ENCODE measurements at places on chromosomes 3 and 15.

GRCh38 chr15:27339138-27339537 is 368.2 kb downstream of the GABRG3 start:
- DNase-seq: no peak

DNA sequence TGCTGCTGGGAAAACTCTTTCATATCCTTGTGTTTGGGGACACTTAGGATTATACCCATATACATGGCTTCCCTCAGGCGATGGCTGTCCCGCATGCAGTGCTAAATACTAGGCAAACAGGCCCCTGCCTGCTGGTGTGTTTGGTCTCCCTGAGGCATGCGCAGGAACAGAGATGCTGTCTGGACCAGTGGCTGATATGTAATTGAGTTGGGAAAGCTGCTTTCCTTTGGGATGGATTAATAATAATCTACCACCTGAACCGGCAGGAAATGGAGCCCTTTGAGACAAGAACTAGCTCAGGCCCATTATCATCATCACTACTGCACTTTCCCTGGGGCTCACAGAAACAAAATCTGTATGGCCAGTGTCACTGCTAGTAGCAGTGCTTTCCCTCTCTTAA is 18.0 kb downstream of the ZDHHC3 start:
- no peak for DNase-seq

GRCh38 chr3:102488331-102488730 is 53.5 kb downstream of the ZPLD1 start:
- no peak for DNase-seq

GRCh38 chr3:64443546-64444381 is 218.5 kb upstream of the PRICKLE2 start:
- no peak for DNase-seq

GRCh38 chr15:49185473-49185872 is 15.4 kb downstream of the GALK2 start:
- no peak for DNase-seq

DNA sequence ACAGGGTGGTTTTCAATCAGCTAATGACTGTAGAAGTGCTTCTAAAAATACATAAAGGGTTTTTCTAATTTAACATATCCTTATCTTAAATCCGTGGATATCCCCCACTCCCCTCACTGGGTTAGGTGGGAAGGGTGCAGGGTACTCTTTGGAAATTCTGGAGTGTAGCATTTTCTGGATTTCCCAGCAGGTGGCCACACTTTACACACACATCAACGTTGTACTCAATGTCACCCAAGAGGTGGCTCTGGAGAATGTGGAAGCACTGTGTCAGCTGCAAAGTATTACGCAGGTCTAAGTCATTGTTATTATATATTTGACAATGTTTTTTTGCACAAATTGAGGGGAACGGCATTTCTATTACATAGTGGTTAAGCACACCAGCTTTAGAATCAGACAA is 168.8 kb downstream of the CHDH start:
- DNase-seq: no peak

- DNase-seq: no peak
Measured at GRCh38 chr3:45191924-45192417, 34.1 kb downstream of the TMEM158 start.

DNA sequence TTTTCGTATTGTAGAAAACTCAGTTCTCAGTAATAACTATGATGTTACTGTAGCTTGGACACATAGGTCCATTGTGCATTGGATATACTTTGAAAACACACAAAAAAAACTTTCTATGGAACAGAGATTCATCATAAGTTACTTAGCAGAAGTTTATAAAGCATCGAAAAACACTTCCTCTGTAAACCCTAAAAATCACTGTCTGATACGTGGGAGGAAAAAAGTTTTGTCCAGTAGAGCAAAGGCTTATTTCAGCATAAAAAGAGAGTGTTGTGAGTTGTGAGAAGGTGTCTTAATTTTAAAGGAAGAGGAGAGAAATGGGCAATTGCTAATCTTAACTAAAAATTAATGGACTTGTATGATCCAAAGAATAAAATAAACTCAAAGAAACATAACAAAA is 64.8 kb downstream of the OSTN start:
- DNase-seq: no peak

DNA sequence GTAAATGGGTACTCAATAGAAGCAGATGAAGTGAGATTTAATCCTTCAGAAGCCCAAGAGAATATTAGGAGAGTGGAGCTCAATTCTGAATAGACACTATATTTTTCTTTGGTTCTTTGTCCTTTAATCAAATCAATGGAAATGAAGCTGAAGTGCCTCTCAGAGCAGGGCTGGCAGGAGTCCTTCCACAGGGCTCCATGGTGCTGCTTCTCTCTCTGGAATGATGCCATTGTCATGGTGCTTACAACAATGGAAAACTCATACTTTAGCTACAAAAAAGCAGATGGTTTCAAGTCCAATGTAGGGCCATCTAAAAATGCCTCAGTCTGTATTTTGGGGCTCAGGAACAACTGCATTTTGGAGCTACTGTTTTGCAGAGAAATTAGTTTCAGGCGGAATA is 125.1 kb downstream of the SNRK start:
- DNase-seq: no peak

DNA sequence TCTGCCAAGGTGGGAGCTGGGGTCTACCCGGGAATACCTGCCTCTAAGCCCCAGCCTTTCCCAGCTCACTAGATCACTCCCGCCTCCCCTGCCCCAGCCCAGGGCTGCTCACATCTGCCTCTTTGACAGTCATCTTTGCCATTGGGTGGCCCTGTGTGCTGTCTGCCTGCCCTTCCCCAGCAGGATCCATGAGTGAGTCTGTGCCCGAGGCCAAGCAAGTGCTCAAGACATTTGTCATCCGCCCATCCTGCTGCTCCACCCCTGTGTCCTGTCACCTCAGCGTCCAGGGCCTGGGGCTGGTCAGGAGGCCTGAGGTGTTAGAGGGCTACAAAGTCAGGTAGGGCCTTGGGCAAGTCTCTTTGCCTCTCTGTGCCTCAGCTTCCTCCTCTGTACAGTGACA is 89.4 kb downstream of the LSM3 start:
- no peak for DNase-seq

- no peak for DNase-seq
Measured at GRCh38 chr3:55105647-55106046, 177.8 kb upstream of the LRTM1 start.

DNA sequence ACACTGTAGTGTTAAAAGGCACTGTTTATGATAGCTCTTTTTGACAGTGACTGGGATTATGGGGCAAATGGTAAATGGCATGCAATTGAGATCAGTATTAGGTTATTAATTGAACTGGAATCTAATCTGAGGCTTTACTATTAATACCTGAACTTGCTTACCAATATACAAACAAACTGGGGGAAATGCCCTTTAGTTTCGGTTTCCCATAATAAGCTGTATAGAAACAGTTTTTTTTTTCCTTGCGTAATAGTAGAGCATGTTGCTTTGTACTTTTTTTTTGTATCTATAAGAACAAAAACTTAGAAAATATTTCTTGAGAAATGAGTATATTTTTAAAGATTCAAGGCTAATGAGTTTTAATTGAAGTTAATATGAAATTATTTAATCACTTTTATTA is 95.0 kb downstream of the FNDC3B start:
- no peak for DNase-seq
